Stimulated activated CD8-positive, alpha-beta memory T cell treated with anti-CD3 and anti-CD28 coated beads, Interleukin-15, amount 100 ng/mL, for 48 hours (primary cell): ENCODE measurements at places on chromosomes 5 and 9.

DNA sequence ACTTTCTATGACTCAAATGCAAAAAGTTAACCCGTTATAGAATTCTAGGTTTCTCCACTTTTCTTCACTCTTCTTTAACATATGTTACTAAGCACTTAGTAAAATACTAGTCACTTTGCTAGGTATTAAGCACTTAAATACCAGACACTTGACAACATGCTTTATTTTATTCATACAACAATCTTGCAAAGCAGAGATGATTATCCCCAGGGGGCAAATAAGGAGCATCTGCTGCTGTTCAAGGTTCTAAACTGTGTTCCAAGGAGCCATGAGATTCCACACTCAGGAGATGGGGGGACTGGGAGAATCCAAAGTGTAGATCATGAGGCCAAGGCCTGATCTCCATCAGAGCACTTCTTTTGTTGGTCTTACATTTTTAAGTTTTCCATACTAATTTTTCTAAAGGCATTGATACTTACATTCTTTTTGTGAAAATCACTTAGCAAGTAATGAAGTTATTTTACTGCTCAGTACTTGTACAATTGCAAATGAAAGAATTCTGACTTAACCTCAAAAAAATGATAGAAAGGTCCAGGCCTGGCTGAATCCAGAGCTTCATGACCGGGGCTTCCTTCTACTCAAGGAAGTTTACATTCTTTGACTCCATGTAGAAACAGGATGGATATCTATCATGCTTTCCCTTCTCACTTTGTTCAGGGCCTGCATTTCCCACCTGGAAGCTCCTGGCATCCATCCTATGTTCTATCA is 504.4 kb upstream of the WWC1 start:
- DNase-seq = no peak

- DNase-seq = no peak
Observed at GRCh38 chr5:172910828-172911627, 48.2 kb upstream of the RPL26L1 start.

GRCh38 chr5:144183254-144183889 is 12.7 kb downstream of the KCTD16 start:
- no peak for DNase-seq

DNA sequence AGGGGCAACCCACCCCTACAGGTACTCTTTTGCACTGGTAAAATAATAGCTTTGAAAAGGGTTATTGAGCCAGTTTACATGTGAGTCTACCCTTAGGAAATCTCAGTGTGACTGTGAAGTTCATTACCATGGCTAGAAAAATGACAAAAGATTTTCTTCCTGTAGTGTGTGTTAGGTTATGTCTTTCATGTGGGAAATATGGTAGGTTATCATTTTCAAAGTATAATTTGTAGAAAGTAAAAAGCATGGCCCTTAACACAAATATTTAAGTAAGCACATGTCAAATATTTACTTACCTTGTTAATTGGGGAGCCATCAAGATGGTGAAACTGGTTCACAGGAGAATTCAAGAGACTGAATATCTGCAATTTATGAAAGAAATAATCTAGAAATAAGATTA is 37.3 kb upstream of the PLPP1 start:
- DNase-seq = no peak

- no peak for DNase-seq
Observed at GRCh38 chr5:149635394-149635793, 54.1 kb downstream of the ARHGEF37 start.

- no peak for DNase-seq
Observed at GRCh38 chr5:92749943-92750342, 831.1 kb downstream of the NR2F1-AS1 start.

DNA sequence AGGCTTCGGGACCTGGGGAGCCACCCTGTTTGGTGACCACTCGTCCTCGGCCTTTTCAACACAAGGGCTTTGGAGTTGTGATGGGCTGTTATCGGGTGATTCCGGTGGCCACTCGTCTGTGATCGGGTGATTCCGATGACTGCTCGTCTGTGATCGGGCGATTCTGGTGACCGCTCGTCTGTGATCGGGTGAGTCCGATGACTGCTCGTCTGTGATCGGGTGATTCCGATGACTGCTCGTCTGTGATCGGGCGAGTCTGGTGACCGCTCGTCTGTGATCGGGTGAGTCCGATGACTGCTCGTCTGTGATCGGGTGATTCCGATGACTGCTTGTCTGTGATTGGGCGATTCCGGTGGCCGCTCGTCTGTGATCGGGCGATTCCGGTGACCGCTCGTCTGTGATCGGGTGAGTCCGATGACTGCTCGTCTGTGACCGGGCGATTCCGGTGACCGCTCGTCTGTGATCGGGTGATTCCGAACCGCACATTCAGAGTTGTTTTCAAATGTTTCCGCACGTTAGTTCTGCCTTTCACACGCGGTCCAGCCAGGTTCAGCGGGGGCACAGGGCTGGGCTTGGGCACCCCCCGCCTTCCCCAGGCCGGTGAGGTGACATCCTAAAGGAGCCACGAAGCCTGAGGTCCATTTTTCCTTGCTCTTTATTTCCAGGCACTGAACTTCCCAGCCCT is 30.3 kb downstream of the TPPP start:
- DNase-seq = no peak

DNA sequence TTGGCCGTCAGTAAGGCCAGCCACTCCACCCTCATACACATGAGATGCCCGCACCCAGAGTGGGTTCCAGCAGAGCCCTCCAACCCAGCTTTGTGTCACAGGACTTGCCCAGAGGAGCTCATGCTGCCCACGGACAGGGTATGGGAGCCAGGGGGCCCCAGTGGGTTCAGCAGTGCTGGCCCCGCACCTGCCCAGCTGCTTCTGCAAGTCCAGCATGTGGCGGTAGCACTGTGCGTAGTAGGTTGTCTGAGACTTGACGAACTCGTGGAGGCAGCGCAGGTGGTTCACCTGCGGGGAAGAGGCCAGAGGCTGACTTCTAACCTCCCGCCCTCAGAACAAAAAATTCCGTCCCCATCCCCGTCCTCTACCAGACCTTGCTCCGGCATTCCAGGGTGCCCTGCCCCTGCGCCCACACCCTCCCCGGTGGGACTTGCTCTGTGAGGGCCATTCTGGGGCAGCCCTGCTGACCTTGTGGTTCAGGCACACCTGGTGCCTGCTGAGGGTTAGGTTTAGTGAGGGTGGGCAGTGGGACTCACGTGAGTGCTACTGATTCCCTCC is 18.5 kb downstream of the SH3GLB2 start:
- DNase-seq = no peak

DNA sequence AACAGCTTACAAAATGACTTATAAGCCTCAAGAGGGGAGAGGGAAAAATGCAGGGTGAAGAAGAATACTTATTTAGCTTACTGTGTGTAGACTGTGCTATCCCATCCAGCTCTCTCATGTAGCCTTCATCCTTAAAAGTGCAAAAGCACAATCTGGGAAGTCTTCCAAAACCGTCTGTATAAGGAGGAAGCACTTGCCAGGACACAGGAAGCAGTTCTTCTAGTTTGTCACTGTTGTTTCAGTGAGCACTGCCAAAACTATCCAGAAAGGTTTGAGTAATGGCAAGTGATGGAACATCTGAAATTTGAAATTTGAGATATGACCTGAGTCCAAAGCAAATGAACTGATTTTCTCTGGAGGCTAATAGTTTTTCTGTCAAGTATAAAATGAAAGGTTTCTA is 140.8 kb upstream of the ISL1 start:
- no peak for DNase-seq

DNA sequence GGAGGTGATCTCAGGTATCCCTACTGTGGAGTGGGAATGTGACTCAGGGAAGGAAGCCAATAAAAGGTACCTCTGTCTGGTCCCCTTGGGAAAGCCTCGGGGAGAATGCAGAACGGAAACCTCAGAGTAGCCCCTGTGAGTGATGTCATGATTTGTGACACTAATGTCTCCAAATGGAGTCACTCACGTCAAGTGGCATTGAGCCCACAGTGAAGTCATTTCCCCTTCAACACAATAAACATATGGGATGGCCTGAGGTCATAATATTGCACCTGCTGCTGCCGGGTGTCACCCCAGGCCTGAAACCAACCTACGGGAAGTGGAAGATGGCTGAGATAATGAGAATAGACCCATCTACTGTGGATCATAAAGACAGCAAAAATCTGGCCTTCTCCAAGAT is 75.9 kb upstream of the GOLM1 start:
- no peak for DNase-seq

DNA sequence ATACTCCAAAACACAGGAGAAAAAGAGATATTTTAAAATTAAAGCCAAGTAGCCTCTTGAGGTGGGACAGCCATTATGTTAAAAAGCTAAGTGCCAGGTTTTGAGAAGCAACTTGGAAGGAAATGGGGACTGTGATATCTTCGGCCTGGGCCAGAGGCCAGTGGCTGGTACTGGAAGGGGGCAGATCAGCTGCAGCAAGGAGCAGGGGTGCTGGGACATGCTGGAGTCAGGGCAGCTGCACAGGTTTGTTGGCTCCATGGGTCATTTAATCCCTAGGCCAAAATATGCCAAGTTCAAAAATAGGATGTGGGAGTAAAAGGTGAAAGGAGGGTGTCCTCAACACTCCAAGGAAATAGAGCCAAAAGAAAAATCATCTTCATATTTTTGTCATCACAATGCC is 30.0 kb downstream of the ADRB2 start:
- DNase-seq = no peak

DNA sequence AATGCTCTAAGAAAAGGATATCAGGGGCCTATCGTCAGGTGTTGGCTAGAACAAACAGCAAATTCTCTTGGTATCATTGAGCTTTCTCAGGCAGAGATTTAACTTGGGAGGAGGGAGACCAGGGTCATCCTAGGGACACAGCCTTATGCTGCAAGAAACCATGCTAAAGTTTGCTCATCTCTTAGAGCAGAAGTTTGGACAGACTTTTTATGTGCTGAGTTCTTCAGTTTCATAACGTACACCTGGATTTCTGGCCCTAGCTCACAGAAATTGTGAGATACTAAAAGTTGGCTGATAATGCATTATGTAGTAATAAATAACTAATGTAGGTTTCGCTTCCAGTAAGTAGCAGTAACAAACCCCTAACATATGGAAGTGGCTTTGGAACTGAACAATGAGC is 1359.8 kb upstream of the CDH9 start:
- DNase-seq = no peak

GRCh38 chr9:37180138-37180537 is 59.8 kb downstream of the ZCCHC7 start:
- no peak for DNase-seq

DNA sequence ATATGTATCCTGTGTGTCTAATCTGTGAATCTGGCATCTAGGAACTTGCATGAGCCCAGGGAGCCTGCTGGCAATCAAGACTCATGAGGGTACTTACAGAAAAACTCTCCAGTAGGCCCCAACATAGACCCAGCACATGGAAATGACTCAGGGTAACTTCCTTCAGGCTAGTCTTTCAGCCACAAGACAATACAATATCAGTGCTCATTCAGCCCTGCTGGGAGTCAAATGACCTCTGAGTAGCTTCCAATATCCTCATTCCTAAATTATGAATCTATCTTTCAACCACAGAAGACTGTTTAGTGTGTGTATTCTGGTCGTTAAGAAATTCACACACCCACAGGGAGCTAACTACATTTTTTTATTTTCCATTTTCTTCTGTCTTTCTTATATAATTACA is 1273.0 kb downstream of the EFNA5 start:
- no peak for DNase-seq

- no peak for DNase-seq
Observed at GRCh38 chr9:1018121-1018520, 32.0 kb upstream of the DMRT2 start.

DNA sequence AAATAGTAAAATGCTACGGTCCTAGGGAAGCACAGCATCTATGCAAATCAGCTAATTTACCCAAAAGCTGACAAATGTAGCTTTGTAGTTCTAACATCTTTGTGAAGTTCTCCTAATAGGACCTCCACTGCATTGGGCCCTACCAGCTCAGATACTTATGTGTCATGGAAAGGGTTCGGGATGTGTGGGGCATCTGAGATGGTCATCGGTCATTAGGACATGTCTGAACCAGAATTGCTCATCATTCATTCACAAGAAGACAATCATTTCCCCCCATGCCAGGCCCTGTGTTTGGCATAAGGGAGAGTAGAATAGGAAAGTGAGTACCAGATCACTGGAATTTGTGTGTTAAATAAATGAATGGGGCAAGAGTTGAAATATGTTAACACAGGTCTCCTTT is 35.7 kb downstream of the PWWP2A start:
- DNase-seq = no peak
